NCI-H1436 treated with DMSO at 0.1 percent for 48 hours (cell line): ENCODE measurements at places on chromosomes 11 and 22.

DNA sequence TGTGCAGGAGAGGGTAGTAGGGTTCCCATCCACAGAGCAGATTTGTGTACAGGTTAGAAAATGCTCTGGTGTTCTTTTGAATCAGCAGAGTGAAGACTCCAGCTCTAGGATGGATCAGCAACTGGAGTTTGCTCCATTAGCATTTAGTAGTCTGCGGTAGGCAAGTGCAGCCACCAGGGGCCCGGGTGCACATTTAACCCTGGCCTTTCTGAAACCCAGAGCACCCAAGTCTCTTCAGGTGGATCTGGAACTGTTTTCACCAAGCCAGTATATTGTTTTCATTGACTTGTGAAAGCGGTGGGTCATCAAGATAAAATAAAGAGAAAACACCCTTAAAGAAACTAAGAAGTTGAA is 100.8 kb upstream of the CLPB start:
- no peak for DNase-seq

- DNase-seq = no peak
Observed at GRCh38 chr11:61737131-61737530, 15.3 kb upstream of the MYRF start.

- no peak for DNase-seq
Observed at GRCh38 chr11:128180441-128181087, 406.8 kb downstream of the ETS1 start.

- DNase-seq = no peak
Observed at GRCh38 chr11:15710580-15711275, 596.0 kb downstream of the INSC start.

- no peak for DNase-seq
Observed at GRCh38 chr11:112751329-112751728, 209.9 kb upstream of the NCAM1 start.

- no peak for DNase-seq
Observed at GRCh38 chr11:35334385-35335090, 84.8 kb downstream of the SLC1A2 start.
